ENCODE measurements at places on chromosomes 12 and 14. TPM values are rescaled to one million over a fixed set of nuclear protein-coding genes. Genes with fewer than 3 reads are reported as not detected.

Gene CARMIL3
- 0.14 TPM for total RNA-seq

DNA sequence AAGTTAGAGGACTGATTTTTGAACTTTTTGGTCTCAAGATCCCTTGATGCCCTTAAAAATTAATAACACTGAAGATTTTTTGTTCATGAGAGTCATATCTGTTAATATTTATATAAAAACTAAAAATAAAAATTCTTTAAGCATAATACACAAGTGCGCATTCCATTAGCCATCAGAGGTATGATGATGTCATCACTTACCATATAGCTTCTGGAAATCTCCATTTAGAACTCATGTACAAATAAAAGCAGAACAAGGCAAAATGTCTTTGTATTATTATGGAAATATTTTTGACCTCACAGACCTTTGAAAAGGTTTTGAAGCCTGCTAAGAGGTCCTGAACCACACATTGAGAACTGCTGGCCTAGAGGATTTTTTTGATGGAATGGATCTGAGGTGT is 214.4 kb upstream of the GARIN6 start:
- no peak for DNase-seq

DNA sequence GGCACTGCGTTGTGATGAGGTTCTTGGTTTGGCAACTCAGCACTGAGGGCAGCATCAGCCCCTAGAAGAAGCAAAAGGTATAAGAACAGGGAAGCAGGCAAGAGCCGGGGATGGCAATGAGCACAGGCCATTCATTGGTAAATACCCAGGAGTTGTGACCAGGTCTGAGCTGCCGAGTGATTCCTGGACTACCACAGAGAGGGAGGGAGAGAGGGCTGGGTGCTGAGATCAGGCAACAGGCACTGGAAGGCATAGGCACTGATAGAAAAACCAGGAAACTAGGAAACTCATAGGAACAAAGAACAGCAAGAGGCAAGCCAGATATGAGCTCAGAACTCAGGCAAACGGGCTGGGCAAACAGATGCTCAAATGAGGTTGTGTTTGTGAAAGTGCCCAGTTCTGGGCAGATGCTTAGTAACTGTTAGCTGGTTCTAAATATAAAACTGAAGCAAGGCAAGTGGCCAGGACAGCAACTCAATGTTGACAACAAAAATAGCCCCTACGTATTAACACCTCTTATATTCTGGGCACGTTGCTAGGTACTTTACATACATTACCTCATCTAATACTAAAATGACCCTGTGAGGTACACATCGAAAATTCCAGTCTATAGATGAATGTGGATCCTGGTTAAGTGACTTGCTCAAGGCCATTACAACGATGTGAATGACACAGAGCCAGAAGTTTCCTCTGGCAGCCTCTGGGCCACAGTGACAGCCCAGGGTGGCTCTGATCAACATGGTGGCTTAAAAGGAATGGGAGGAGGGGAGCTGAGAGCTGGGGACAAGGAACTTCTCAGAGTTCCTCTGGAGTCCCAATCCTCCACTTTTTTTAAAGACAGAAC is 121.1 kb downstream of the PRMT8 start:
- no peak for DNase-seq

- DNase-seq = no peak
These were observed 583.2 kb downstream of the ALG10 start for GRCh38 chr12:34605510-34605887.

DNA sequence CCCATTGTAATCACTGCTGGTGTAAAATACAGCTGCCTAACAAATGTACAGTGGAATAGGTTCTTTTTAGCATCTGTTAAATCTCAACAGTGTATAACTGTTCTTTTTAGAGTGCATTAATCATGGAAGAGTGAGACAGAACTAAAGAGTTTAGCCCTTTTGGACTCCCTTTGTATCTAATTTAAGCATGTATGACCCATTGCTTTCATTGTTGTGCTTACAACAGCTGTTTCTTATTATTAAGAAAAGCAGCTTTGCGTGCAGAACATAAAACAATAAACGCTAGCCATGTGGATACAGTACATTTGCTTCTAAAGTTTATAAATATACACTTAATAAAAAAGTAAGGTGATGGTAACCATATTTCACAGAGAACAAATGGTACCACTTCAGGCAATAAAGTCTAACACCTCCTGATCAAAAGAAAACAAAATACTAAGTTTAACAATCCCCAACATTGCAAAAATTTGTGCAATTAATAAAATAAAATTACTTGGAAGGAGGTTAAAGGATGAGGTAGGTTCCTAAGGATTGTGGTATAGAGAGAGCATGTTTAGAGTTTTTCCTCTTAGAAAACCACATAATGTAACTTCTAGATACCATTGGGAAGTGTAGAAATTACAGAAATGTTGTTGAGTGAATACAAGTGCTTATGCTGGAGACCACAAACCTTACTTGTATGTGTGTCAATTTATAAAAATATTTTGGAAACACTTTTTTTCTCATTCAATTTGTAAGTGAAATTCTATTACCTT is 448.7 kb downstream of the SLC6A15 start:
- DNase-seq = no peak

Gene KRT3
- not detected for total RNA-seq

Gene MYO1H
- not detected for total RNA-seq

GRCh38 chr14:76810953-76811400 is 1.7 kb downstream of the ANGEL1 start:
- no peak for DNase-seq

Gene USP5
- 54.3 TPM for total RNA-seq

GRCh38 chr12:71746974-71747611 is 7.6 kb upstream of the RAB21 start:
- DNase-seq = no peak

GRCh38 chr14:103328941-103329340 is 5.1 kb upstream of the EIF5 start:
- no peak for DNase-seq

DNA sequence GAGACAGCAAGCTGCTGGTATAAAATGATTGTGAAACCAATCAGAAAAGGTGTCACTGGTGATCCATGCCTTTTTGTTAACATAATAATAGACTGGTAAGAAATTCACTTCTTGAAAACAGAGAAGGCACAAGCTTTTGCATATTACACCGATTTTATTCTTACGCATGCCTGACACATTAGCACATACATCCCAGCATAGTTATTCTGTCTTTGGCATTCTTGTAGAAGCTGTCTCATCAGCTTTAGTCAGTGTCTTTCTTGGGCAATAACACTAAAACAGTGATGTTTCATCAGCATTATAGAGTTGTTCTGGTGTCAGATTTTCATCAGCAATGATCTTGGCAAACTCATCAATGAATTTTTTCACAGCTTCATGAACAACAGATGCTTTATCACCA is 283.4 kb upstream of the TMTC1 start:
- DNase-seq = no peak

GRCh38 chr12:116599285-116600136 is 40.3 kb downstream of the MAP1LC3B2 start:
- peak; percentile 56 for DNase-seq

- no peak for DNase-seq
These were observed 48.5 kb downstream of the SAV1 start for GRCh38 chr14:50619569-50620141.

- no peak for DNase-seq
These were observed 142.8 kb downstream of the NUAK1 start for GRCh38 chr12:105995961-105996431.

DNA sequence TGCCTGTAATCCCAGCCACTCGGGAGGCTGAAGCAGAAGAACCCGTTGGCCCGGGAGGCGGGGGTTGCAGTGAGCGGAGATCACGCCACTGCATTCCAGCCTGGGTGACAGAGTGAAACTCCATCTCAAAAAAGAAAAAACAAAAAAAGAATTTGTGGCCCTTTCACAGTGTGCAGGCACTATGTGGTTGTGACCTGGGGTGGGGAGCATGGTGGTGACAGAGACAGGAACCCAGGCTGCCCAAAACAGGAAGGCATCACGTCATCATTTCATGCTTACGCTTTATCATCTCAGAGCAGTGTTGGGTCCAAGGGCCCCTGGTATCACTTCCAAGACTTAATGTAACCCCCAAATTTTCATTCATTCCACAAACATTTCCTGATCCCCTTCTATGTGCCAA is 175.7 kb upstream of the GSC start:
- DNase-seq = no peak

Gene ACSM4
- not detected for total RNA-seq

Data from thoracic aorta (tissue), 2 donors.